ENCODE measurements at places on chromosomes 2 and 18.

DNA sequence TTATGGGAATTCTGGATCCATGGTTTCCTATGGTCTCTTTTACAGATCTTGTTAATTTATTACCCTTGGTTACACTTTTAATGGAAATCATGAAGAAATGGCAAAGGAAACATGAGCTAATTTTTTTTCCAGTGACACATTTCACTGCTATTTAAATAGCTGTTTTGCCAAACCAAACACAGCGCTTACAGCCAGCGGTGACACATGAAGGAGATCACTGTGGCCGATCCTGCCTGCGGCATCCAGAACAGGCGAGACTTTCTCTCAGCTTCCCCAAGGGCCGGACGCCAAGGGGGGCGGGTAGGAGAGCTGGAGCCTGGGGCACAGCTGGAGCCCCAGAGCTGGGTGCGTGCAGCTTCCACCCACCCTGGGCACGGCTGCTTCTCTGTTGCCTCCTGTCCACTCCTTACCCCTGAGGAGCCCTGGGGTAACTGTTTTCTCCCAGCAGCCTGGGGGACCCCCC, 81.4 kb upstream of the PKDCC start:
- DNase-seq = no peak

DNA sequence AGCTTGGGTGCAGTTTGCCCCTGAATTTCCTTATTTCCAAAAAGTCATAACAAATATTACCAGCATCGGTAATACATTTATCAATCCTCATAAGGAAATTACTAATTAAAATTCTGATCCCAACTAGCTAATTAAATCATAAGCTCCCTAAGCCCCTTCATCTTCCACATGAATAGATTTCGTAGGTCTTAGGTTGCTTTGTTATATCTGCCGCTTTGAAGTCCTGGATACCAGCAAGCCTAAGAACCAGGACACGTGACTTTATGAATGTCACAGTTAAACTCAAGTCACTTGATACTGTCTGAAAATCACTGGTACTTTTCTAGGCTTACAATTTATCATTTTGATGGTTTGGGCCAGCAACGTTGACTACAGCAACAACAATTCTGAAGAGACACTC, 134.8 kb upstream of the CAVIN2 start:
- DNase-seq = no peak

GRCh38 chr2:127063701-127064590, 43.0 kb downstream of the BIN1 start:
- DNase-seq = no peak

GRCh38 chr2:160258492-160258805, 58.4 kb upstream of the ITGB6 start:
- DNase-seq = no peak

- no peak for DNase-seq
Measured at GRCh38 chr2:177327009-177327408, 62.5 kb upstream of the NFE2L2 start.

- no peak for DNase-seq
Measured at GRCh38 chr2:204545861-204546735, 823 bp downstream of the PARD3B start.

- peak; percentile 10 for DNase-seq
Measured at GRCh38 chr2:207768168-207768865, 1.4 kb downstream of the FZD5 start.

GRCh38 chr2:207227062-207227748, 61.5 kb upstream of the KLF7 start:
- no peak for DNase-seq

DNA sequence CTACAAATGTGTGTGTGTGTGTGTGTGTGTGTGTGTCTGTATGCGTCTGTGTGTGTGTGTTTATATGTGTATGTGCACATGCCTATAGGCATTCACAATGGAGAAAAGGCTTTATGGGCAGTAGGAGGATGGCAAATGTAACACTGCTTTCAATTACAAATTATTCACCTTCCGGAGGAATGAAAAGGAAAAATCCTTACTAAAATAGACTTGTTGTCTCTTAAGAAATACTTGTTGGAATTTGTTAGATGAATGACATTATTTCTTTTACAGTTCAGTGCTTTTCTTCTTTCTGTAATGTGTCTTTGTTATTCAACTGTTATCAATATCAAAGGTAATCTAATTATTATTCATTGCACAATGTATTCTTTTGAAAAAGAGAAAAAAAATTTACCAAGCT, 874.3 kb downstream of the ERBB4 start:
- DNase-seq = no peak

DNA sequence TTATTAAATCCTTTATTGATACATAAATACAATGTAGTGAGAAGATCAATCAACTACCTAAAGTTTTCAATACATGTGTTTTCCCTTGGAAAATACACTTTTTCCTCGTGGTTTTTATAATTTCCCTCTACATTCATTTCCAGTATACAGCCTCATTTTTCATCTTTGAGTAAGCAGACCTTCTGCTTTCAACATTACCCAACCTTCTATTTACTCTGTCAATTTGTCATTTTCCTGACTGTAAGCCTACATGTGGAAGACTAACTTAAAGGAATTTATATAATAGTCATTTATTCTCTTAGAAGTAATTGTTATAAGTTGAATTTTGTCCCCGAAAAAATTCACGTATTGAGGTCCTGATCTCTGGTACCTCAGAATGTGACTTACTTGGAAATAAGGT, 594.0 kb downstream of the NUP35 start:
- DNase-seq = no peak

DNA sequence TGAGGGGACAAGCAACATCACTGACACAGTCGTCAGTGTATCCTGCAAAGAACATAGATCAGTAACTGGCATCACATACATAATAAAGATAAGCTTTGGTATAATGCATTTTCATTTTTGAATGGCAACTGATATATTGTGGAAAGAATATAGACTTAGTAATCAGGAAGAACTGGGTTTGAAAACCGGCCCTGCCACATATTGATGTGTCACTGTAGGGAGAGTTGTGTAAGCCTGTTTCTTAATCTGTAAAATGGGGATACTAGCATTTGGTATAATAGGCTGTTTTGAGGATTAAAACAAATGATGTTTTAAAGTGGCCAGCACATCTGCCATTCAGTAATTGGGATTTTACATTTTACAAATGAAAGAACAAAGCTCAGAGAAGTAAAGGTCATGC, 277.8 kb upstream of the CNTNAP5 start:
- DNase-seq = no peak

DNA sequence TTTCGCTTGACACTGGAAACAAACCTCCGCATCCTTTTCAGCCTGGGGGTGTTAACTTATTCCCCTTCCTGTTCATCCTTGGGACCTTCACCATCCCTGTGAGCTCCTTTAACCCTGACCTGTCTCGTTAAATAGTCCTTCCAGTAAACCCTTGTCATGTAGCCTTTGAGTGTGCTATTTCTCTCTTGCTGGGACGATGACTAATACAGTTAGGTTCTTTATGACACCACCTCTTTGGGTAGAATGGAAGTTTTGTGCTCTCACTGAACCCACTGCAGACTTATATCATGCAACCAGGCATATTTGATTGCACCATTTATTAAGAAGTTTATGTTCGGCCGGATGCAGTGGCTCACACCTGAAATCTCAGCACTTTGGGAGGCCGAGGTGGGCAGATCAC, 40.5 kb upstream of the GAREM1 start:
- DNase-seq = no peak

- no peak for DNase-seq
Measured at GRCh38 chr2:202104286-202104870, 31.3 kb downstream of the KIAA2012 start.

- DNase-seq = no peak
Measured at GRCh38 chr2:69196327-69197117, 183.5 kb downstream of the ANTXR1 start.

GRCh38 chr18:79496978-79497637, 101.4 kb downstream of the NFATC1 start:
- no peak for DNase-seq

DNA sequence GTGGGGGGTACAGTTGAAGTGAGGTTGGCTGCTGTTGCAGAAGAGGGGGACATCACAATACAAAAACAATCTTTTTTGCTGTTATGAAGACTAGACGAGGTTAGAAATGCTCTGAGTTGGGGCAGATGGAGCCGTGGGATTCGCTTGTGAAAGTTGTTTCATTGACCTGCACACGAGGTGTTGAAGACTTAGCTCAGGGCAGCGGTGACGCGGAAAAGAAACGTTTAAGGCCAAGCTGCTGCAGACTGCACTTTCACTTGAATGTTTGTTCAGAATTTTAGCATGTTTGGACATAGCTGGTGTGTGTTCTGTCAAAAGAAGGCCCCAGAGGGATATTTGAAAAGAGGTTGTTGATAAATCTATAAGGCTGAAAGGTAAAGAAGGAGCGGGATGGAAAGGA, 46.3 kb downstream of the MTCL1 start:
- DNase-seq = no peak

GRCh38 chr2:64179582-64180321, 35.5 kb upstream of the PELI1 start:
- no peak for DNase-seq

GRCh38 chr2:108288534-108289106, at the start of gene SULT1C2:
SULT1C2 (plus strand) TSS chr2:108288895; CDS start chr2:108293668, 4,773 bp downstream.
- no peak for DNase-seq

- DNase-seq = no peak
Measured at GRCh38 chr2:223759569-223760430, 77.6 kb downstream of the AP1S3 start.

- peak; percentile 9 for DNase-seq
Measured at GRCh38 chr2:231900486-231900942, 25.7 kb downstream of the NPPC start.

DNA sequence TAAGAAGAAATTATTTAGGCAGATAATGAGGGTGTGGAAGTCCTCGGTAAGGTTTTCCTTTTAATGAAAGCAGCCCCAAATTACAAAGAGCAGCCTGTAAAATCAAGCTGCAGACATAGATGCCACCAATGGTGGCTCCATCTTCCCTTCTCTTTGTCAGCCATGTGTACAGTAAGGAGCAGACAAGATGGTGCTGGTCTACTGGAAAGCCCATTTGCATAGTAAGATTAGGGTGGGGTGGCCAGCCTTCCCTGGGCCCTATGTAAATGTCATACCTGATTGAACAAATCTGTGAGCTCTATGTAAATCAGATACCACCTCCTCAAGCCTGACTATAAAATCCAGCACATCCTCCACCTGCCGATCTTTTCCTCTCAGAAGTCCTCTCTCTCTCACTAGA, 154.4 kb upstream of the SERTAD2 start:
- no peak for DNase-seq

DNA sequence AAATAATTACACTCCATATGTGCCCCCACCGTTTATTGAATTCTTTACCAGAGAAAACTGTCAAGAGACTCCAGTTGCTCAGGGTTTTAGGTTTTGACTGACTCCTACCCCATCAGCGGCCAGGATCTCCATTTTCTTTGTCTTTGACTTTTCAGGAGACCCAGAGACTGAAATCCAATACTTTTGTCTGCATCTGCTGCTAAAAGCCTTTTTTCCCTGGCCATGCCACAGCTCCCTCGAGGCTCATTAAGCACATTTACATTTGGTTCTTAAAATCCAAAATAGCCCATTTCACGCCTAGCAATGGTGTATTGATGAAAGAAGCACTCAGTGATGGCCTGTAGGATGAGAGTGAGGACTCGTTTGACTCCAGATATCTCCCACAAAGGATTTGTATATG, 332.6 kb upstream of the ACVR2A start:
- no peak for DNase-seq

DNA sequence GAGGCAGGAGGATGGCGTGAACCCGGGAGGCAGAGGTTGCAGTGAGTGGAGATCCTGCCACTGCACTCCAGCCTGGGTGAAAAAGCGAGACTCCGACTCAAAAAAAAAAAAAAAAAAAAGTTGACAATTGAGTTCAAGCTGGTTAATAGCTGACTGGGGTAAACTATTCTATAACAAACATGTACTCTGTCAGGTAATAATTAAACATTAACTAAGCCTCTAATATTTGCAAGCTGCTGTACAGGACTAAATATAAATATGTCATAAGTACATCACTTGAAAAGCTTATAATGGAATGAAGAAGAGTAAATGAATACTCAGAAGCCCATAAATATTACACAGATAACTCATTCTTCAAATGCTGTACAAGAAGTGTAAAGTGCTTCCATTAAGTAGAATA, 190.4 kb upstream of the CRIM1 start:
- DNase-seq = no peak

- DNase-seq = no peak
Measured at GRCh38 chr2:241249654-241250053, 61.2 kb downstream of the ANO7 start.

- DNase-seq = no peak
Measured at GRCh38 chr2:23286031-23286757, 98.8 kb upstream of the KLHL29 start.

- no peak for DNase-seq
Measured at GRCh38 chr2:217774232-217774631, 228.6 kb downstream of the TNS1 start.

DNA sequence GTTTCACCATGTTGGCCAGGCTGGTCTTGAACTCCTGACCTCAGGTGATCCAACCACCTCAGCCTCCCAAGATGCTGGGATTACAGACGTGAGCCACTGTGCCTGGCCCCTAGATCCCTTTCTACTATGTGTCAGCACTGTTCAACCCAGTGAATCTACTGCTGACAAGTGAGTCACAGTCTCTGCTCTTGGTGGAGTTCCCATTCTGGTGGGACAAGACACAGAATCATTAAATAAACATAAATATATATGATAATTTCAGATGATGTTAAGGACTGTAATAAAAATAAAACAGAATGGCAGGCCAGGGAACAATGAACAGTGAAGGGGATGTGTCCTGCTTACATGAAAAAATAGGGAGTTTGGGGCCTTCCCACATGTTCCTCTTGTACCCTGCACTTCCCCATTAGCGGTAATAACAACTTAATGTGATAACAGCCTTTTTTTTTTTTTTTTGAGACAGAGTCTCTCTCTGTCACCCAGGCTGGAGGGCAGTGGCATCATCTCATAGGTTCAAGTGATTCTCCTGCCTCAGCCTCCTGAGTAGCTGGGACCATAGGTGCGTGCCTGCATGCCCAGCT, 112.2 kb downstream of the CPO start:
- DNase-seq = no peak

DNA sequence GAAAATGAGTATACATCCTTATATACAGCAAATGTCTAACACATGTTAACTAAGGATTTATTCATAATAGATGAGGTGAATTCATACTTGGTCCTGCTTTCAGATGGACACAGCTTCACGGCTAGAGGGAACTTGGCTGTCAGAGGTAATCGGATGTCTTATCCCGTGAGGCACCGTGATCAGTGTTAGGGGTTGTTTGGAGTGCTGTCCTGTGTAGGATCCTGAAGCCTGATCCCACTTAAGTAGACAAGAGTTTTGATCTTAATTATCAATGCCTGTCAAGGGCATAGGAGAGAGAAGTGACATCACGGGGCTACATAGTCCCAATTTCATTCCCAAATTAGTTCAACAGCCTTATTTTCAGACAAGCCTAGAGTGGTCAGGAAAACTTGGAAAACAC, 204.6 kb downstream of the RNF144A start:
- no peak for DNase-seq
